Posterior cingulate gyrus (tissue), 11 donors: ENCODE measurements at places on chromosomes 1 and 21.

DNA sequence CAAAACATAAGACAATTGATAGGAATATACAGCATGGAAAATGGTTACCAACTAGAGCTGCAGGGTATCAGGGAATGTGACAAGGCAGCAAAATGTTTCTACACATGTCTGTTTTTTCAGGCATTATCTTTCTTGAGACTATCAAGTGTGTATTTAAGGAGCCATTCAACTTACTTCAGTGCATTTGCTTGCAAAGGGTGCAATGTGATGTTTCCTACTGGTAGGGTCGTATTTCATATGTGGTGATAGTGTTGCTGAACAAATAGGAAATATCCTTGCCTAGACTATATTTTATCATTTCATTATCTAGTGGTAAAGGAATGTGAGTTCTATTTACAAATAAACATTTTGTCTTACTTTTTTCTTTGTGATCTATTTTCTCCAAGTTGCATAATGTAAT, 42.4 kb downstream of the PTPRC start:
- DNase-seq = no peak

GRCh38 chr1:6426277-6426971, 1.8 kb downstream of the ESPN start:
- no peak for DNase-seq

DNA sequence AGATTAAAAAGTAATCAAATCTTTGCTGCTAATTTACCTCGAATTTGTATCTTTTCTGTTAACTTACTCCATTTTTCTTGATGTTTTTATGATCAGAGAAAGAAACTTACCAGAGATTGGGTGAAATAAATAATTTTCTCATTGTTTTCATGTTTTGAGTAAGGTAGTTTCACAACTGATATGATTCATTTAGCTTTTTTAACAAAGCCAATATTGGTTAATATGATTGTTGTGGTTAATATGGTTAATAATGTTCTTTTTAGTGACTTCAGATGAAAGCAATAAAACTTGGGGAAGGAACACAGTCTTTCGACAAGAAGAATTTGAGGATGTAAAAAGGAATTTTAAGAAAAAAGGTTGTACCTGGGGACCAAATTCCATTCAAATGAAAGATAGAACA, 48.1 kb downstream of the MAP3K21 start:
- DNase-seq = no peak

GRCh38 chr1:79785561-79785960, 779.0 kb upstream of the ADGRL4 start:
- no peak for DNase-seq
